ENCODE measurements at places on chromosomes 2 and 18. TPM values are rescaled to one million over a fixed set of nuclear protein-coding genes. Genes with fewer than 3 reads are reported as not detected.

- no peak for DNase-seq
- no peaks in the 10 kb centered on the region for H3K36me3 ChIP-seq
- H3K4me3 ChIP-seq: no peak overlapping the region
- H3K4me1 ChIP-seq: no peaks in the 10 kb centered on the region
- H3K27me3 ChIP-seq: peaks cover 60% of the 10 kb centered on the region
These were observed 46.4 kb upstream of the ACKR3 start for GRCh38 chr2:236523249-236523648.

- no peaks in the 10 kb centered on the region for H3K36me3 ChIP-seq
- no peaks in the 10 kb centered on the region for H3K4me1 ChIP-seq
- no peaks in the 10 kb centered on the region for H3K27me3 ChIP-seq
- no peak overlapping the region for H3K27ac ChIP-seq
These were observed 72.1 kb upstream of the FHL2 start for GRCh38 chr2:105470979-105471378.

- no peaks in the 10 kb centered on the region for H3K27me3 ChIP-seq
- DNase-seq: no peak
These were observed 61.2 kb downstream of the PDK1 start for GRCh38 chr2:172617115-172617514.

DNAJC5G gene
- 2.4 TPM for total RNA-seq

CNTNAP5 gene
- not detected for total RNA-seq

Measured in A673 (cell line).